MM.1S (cell line): ENCODE measurements at places on chromosomes 4 and X.

GRCh38 chr4:72505314-72505744, 63.7 kb downstream of the ADAMTS3 start:
- H3K4me3 ChIP-seq, result no peak overlapping the region
- H3K4me1 ChIP-seq, result no peaks in the 10 kb centered on the region
- no peaks in the 10 kb centered on the region for H3K36me3 ChIP-seq
- peak; percentile 46 for DNase-seq

- H3K27me3 ChIP-seq, result no peaks in the 10 kb centered on the region
- no peak overlapping the region for H3K27ac ChIP-seq
- H3K36me3 ChIP-seq, result no peaks in the 10 kb centered on the region
- no peak overlapping the region for H3K4me3 ChIP-seq
- H3K4me1 ChIP-seq, result no peaks in the 10 kb centered on the region
- DNase-seq, result no peak
These were observed 27.3 kb upstream of the SORBS2 start for GRCh38 chr4:185839194-185839712.

GRCh38 chr4:140807491-140808252, 51.5 kb upstream of the TBC1D9 start:
- peak; percentile 54 for DNase-seq
- peak overlapping the region; percentile 75; the same call in 1 of the 2 replicates for H3K27ac ChIP-seq
- no peak overlapping the region; the same call in 1 of the 2 replicates for H3K4me3 ChIP-seq
- H3K4me1 ChIP-seq, result peaks cover 17% of the 10 kb centered on the region
- H3K36me3 ChIP-seq, result no peaks in the 10 kb centered on the region

DNA sequence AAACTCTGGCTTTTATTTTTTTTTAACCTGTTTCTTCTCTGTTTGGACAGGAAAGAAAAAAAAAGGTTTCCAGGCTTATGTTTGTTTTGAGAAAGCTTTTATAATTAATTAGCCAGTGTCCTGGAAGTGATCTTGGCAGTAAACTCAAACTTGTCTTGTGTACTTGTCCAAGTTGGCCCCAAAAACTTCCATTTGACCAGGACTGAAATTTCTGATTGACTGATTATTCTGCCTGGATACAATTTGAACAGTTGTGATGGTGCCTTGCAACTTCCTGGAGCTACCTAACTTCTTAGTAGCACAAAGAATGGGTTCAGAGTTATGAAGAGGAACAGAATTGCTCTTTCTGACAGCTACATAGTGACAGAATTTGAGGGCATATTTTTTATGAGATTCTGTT, 62.0 kb downstream of the SLC4A4 start:
- H3K4me3 ChIP-seq, result no peak overlapping the region
- H3K36me3 ChIP-seq, result no peaks in the 10 kb centered on the region
- no peaks in the 10 kb centered on the region for H3K4me1 ChIP-seq
- no peak for DNase-seq

DNA sequence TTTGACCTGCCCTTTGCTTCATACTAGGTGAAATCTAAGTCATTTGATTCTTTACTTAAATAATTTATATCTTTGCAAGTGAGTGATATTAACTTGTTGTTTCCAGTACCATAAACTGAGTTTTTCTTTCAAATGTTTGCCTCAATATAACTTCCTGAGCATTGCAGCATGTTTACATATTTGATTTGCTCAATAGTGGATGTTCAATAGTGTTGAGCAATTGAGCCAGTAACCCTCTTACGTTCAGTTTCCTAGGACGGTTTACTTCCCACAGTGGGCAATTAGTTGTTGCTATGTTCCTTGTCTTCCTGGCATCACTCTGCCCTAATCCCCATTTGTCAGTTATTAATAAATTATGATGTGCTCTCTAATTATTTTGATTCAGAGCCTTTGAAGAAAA, 278.5 kb downstream of the EPHA5 start:
- no peaks in the 10 kb centered on the region for H3K27me3 ChIP-seq
- H3K27ac ChIP-seq, result no peak overlapping the region
- no peaks in the 10 kb centered on the region for H3K36me3 ChIP-seq
- no peak for DNase-seq

DNA sequence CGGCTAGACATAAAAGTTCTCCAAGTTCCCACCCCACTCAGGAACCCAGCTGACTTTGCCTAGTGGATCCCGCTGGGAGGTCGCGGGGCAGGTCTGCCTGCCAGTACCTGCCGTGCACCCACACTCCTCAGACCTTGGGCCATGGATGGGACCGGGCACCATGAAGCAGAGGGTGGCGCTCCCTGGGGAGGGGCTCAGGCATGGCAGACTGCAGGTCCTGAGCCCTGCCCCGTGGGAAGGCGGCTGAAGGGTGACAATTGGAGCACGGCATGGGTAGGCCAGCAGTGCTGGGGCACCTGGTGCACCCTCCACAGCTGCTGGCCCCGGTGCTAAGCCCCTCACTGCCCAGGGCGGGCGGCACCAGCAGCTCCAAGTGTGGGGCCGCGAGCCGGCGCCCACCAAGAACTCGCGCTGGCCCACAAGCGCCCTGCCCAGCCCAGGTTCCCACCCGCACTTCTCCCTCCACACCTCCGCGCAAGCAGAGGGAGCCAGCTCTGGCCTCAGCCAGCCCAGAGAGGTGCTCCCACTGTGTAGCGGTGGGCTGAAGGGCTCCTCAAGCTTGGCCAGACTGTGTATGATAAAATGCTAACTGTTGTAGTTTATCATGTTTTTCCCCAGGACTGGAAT, 63.1 kb downstream of the UGT2A2 start:
- H3K27me3 ChIP-seq, result no peaks in the 10 kb centered on the region
- DNase-seq, result no peak
- H3K27ac ChIP-seq, result no peak overlapping the region
- H3K4me1 ChIP-seq, result no peaks in the 10 kb centered on the region
- H3K4me3 ChIP-seq, result no peak overlapping the region

DNA sequence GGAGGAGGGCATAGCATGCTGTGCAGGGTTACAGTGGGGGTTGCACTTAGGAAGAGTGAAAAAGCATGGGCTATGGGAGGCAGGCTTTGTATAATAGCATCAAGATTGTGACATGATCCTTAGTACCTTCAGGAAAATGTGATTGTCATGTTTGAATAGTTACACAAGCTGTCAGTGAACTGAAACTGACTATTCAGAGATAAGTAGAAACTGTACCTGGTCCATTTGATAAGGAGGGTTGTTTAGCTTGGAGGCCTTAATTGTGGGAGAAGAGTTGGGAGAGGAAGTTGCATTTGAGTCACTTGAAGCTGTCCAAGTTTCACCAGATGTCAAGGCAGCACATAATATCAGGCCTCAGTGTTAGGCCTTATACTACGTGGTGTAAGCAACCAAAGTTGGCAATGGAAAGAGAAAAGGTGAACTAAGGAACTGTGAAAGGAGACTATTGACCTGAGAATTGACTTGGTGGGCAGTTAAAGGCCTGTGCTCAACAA, 85.0 kb downstream of the TEX13C start:
- no peaks in the 10 kb centered on the region for H3K27me3 ChIP-seq
- H3K27ac ChIP-seq, result no peak overlapping the region
- H3K36me3 ChIP-seq, result no peaks in the 10 kb centered on the region
- DNase-seq, result no peak

DNA sequence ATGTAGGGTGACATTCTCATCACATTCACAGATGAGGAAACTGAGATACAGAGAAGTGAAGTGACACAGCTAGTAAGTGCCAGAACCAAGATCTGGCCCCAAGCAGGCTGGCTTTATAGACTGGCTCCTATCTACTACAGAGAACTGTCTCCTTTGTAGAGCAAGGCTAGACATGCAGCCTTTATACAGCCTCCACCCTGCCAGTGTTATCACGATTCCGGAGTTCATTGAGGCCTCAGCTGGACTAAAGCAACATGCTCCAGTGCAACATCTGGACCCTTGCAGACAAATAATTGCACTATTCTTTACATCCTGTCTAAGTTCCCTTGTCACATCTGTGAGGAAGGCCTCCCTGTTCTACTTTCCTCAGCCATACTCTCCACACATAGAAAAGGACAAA, 58.0 kb upstream of the XIAP start:
- H3K36me3 ChIP-seq, result no peaks in the 10 kb centered on the region
- H3K4me1 ChIP-seq, result no peaks in the 10 kb centered on the region
- DNase-seq, result no peak
- H3K27me3 ChIP-seq, result no peaks in the 10 kb centered on the region
- H3K27ac ChIP-seq, result no peak overlapping the region
- H3K4me3 ChIP-seq, result no peak overlapping the region

GRCh38 chr4:39932776-39933402, 44.8 kb downstream of the PDS5A start:
- peak; percentile 65 for DNase-seq
- H3K27ac ChIP-seq, result no peak overlapping the region; the same call in 1 of the 2 replicates
- no peaks in the 10 kb centered on the region for H3K27me3 ChIP-seq
- 0 out of 2 replicates have a peak overlapping the region, but pooled peaks have one; percentile 1 for H3K4me3 ChIP-seq
- no peaks in the 10 kb centered on the region for H3K36me3 ChIP-seq

DNA sequence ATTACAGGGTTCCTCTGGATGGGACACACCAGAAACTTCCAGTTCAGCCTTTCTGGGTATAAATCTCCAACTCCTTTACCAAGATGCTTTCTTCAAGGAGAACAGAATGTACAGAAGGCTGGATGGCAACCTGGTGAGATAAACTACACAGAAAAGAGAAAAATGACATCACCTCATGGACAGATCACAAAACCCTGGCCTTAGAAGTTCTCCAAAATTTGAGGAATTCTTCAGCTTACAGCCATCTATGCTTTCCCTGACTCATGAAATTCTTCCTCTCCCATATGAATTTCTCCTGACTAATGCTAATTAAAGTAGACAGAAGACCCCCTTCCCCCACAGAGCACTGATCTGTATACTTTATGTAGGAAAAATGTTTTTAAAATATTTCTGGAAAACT, 345.4 kb downstream of the STIM2 start:
- no peaks in the 10 kb centered on the region for H3K36me3 ChIP-seq
- no peak overlapping the region for H3K4me3 ChIP-seq
- no peak overlapping the region for H3K27ac ChIP-seq
- no peaks in the 10 kb centered on the region for H3K4me1 ChIP-seq
- H3K27me3 ChIP-seq, result no peaks in the 10 kb centered on the region

DNA sequence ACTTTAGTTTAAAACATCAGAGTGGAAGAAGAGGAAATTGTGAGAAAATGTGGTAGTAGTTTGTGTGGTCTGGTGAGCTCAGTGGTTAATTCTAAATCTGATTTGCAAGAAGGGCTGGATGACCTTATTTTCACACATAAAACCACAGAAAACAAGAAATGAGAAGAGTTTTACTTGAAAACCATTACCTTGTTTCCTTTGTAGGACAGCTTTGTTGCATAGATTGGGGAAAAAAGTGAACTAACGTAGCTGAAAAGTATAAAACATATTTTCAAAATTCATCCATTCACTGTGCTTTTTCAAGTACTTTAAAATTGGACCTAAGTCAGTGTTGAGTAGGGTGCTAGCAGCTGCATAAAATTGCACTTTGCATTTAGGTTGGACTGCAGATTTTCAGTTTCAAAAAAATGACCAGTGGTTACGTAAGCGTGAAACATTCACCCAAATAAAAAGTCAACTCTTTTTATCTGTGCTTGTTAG, 211.3 kb downstream of the ARHGAP10 start:
- H3K4me3 ChIP-seq, result no peak overlapping the region
- H3K27ac ChIP-seq, result no peak overlapping the region
- H3K27me3 ChIP-seq, result no peaks in the 10 kb centered on the region
- no peaks in the 10 kb centered on the region for H3K36me3 ChIP-seq
- DNase-seq, result no peak

- H3K27me3 ChIP-seq, result peaks cover 52% of the 10 kb centered on the region
- no peaks in the 10 kb centered on the region for H3K36me3 ChIP-seq
- DNase-seq, result no peak
- no peak overlapping the region for H3K4me3 ChIP-seq
- H3K4me1 ChIP-seq, result peaks cover 12% of the 10 kb centered on the region
These were observed 86.2 kb upstream of the KIT start for GRCh38 chr4:54571293-54572151.

DNA sequence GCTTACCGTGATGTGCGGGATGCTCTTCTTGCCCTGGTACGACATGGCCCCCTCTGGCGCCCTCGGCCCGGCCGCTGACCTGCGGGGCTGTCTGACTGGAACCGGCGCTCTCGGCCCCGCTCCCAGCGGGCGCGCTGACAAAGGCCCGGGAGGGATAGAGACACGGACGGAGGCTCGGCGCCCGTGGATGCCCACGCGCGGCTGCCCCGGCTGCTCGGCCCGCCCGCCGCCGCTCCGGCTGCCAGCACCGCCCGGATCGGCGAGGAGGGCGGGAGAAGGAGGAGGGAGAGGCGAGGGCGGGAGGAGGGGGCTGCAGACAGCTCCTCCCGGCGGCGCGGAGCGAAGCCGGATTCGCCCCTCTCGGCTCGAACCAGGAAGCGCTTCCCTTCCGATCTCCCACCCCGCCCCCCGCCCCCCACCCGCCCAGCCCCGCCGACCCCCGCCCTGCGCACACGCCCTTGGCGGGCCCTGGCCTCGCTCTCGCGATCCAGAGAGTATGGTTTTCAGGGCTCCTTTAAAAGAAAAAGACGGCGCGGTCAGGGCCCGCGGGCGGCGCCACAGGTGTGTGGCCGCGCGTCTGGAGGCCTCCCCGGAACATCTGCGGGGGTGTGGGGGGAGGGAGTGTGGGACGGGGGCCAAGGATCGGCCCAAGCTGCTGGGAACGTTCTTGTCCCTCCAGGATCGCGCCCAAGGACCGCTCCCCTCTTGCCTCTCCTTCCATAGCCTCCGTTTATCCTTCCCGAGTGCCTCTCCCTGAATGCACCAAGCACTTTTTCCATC, 4.5 kb downstream of the CRMP1 start:
- no peak overlapping the region for H3K4me3 ChIP-seq
- H3K4me1 ChIP-seq, result no peaks in the 10 kb centered on the region
- DNase-seq, result no peak
- no peaks in the 10 kb centered on the region for H3K36me3 ChIP-seq
- H3K27me3 ChIP-seq, result peaks cover 36% of the 10 kb centered on the region
- H3K27ac ChIP-seq, result no peak overlapping the region

- no peaks in the 10 kb centered on the region for H3K4me1 ChIP-seq
- no peak overlapping the region for H3K4me3 ChIP-seq
- no peaks in the 10 kb centered on the region for H3K36me3 ChIP-seq
- DNase-seq, result no peak
- no peak overlapping the region for H3K27ac ChIP-seq
These were observed 162.3 kb upstream of the EDNRA start for GRCh38 chr4:147318586-147318985.

GRCh38 chr4:145044341-145044740, 53.7 kb downstream of the ANAPC10 start:
- no peaks in the 10 kb centered on the region for H3K36me3 ChIP-seq
- no peak for DNase-seq
- peaks cover 24% of the 10 kb centered on the region for H3K4me1 ChIP-seq
- H3K27me3 ChIP-seq, result no peaks in the 10 kb centered on the region
- no peak overlapping the region for H3K4me3 ChIP-seq

DNA sequence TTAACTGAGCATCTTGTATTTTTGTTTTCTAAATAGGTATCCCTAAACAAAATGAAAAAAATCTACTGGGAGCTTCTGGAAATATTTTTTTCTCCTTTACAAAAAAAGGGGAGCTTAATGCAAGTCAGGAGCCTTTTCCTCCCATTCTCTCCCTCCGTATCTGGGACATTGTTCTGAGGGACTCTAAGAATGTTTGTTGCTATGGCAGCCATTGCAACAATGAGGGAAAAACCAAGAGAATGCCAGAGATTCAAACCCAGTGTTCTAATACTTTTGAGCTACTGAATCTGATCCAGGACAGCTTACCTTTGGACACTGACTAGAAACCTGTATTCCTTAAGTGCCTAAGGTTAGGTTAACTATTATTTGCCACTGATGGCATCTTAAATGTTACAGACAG, 485.7 kb upstream of the HS3ST1 start:
- H3K27me3 ChIP-seq, result no peaks in the 10 kb centered on the region
- H3K4me1 ChIP-seq, result no peaks in the 10 kb centered on the region
- DNase-seq, result no peak
- H3K36me3 ChIP-seq, result no peaks in the 10 kb centered on the region
- no peak overlapping the region for H3K27ac ChIP-seq
